ENCODE measurements at places on chromosomes 12 and 14.

GRCh38 chr12:29750131-29750927 is 33.4 kb downstream of the TMTC1 start:
- DNase-seq = peak; percentile 23

DNA sequence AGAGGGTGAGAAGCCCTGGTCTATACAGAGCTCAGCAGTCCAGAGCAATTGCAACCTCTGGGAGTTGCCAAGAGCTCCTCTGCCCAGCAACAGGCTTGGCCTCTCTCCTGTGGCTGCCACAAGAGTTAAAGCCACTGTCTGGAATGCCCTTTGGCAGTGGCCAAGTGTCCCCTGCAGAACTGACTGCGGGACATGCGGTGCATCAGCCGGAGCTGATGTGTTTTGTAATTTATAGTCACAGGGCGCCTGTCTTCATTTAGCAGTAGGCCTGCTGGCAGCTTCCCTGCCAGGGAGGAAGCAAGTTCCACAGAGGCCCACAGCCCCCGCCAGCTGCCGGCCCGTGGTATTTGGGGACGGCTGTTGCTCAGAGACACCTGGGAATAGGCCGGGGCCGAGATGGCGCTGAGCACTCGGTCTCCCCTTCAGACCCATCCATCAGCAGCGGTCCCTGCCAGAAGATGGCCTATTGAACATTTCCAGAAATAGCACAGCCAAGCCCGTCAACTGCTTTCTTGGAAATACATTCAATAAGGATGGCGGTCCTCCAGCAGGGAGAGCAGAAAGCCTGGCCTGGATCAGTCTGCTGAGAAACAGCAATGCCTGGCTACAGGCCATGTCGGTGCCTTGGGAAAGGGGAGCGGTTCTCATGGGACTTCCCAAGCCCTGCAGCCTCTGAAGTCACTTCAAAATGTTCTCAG is 217.4 kb downstream of the CRADD start:
- DNase-seq = no peak

- DNase-seq = no peak
Observed at GRCh38 chr14:35046751-35047536, 872 bp downstream of the FAM177A1 start.

GRCh38 chr14:76781648-76782051 is 20.4 kb downstream of the VASH1 start:
- DNase-seq = no peak

DNA sequence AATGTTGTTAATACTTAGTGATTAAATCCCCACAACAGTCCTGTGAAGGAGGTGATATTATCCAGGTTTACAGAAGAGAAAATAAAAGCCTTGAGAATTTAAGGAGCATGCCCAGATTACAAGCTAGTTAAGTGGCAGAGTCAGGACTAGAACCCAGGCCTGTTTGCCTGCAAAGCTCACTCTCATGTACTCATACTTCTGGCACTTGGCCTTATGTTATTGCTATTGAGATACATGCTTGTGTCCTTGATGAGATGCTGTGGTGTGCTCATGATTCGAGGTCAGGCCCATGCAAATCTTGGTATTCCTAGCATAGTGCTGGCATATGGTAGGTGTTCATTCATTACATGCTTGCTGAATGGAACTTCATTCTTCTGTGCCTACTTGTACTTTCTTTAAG is 7.6 kb upstream of the EID3 start:
- no peak for DNase-seq

DNA sequence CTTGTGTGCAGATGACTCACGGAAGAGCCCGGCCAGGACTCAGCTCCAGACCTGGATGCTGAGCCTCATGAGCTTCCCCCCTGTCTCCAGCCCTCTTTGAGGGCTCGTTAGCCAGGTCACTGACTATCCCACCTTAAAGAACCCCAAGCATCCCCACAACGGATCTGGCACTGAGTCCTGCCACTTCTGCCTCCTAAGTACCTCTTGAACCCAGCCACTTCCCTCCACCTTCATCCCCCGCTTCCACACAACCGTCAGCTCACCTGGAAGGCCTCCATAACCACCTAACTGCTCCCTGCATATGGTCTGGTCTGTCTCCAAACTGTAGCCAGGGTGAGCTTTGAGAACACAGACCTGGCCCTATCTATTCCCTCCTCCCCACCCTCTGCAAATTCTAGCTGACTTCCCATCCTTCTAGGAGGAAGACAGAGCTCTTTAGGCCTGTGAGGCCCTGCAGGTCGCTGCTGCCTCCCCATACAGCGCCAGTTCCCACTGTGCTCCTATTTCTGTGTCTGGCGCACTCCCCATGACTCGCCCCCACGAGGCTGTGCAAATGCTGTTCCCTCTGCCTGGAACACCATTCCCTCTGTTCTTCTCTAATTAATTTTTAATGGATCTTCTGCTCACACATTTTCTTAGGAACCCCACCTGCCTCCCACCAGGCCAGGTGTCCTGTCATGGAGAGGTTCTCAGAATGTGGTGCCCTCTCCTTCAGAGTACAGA is 2.9 kb upstream of the HSP90AA1 start:
- DNase-seq = no peak

GRCh38 chr12:2238111-2238510 is 185.3 kb downstream of the CACNA1C start:
- DNase-seq = no peak

DNA sequence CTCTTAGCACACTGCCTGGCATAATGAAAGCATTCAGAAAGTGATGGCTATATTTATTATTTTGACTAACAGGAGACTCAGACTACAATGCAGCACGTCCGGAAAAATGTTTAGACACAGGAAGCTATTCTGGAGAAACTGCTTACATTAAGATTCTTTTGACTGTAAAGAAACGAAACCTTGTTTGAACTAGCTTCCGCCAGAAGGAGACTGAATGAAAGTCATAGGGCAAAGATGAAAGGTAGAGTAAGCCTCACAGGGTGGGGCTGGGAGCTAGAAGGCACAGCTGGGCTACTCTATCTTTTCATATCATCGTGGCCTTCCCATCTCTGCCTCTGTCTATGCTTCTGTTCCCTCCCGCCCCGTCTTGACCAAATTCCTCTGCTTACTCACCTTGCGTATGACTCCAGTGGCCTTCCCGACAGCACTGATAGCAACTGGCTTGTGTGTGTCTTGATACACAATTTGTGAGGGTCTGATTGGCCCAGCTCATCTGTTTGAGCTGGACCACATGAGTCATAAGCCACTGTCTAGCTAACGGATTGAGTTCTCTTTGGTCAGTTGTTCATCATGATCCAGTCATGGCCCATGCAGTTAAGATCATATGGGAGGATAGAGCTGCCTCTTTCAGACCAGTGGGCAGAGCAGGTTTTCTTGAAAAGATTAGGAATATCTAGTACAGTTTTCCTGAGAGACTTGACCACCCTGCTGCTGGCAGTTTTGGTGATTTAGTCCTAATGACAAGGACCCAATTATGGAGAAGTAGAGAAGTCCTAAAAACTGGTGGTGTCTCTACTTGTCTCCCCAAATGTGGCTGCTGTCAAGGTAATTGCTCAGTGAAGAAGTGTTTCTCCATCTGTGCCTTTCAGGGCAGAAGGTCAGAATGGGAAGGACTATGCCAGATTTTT is 151.5 kb upstream of the SLC38A2 start:
- DNase-seq = peak; percentile 99

DNA sequence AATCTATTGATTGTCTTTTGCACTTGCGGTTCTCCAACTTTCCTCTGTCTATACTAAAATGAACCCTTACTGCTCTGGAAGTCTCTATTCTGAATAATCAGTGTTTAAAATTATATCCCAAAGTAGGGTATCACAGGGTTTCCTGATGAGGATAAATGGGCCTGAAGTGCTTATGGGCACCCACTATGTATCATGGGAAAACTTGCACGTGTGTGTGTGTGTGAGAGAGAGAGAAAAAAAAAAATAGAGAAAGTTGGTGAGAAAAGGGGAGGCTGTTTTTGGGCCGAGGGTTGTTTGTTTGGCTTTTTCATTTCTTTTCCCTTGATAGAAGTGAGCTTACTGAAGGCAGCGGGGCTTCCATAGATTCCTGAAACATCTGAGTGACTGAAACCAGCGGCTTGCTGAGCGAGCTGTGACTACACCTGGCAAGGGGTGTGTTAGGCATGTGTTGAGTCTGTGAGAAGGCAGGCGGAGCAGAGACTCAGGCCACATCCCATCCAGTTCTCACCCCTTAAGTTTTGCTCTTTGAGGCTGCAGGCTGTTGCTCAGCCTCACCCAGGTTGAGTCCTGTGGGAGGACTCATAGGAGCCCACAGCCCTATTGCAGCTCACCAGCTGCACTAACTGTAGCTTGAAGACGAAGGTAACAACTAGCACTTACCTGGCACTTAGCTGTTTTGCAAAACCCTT is 17.2 kb downstream of the PPFIBP1 start:
- DNase-seq = no peak

GRCh38 chr14:38971258-38971921 is 131.6 kb downstream of the SEC23A start:
- DNase-seq = no peak

DNA sequence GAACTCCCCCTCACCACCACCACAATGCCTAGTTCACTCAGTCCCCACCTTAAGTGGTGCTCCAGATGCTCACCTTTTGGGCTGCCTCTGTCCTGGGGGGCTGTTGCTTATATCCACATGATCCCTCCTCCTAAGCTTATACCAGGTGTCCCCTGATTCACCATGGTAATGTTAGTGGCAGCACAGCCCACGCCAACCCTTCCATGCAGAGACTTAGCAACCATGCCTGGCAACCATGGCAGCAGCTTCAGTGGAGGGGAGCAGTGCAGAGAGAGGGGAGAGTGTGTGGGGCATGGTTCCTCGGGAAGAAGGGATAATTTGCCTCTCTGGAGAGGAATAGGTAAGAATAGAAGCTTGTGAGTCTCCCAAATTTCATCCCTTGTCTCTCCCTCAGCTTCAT is 1.2 kb upstream of the DDN start:
- DNase-seq = no peak

GRCh38 chr12:50545213-50545612 is 40.4 kb downstream of the DIP2B start:
- DNase-seq = no peak

DNA sequence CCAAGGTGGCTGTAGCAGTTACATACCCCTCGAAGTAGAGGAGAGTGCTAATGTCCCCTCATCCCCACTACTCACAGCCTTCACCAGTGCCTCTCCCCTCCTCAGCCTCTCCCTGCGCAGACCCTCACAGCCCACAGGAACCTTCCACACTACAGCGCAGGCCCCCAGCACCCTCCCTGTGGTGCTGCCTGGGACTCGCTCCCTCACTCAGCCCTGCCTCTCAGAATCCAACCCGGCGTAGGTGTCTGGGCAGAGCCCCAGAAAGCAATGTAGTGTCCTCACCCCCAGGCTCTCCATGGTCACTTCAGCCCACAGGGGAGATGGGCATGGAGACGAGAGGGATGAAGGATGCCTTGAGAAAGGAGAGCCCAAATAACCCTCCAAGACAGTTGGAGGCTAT is 10.9 kb upstream of the ZNF740 start:
- no peak for DNase-seq

- DNase-seq = no peak
Observed at GRCh38 chr14:50545618-50546017, 13.2 kb upstream of the MAP4K5 start.

DNA sequence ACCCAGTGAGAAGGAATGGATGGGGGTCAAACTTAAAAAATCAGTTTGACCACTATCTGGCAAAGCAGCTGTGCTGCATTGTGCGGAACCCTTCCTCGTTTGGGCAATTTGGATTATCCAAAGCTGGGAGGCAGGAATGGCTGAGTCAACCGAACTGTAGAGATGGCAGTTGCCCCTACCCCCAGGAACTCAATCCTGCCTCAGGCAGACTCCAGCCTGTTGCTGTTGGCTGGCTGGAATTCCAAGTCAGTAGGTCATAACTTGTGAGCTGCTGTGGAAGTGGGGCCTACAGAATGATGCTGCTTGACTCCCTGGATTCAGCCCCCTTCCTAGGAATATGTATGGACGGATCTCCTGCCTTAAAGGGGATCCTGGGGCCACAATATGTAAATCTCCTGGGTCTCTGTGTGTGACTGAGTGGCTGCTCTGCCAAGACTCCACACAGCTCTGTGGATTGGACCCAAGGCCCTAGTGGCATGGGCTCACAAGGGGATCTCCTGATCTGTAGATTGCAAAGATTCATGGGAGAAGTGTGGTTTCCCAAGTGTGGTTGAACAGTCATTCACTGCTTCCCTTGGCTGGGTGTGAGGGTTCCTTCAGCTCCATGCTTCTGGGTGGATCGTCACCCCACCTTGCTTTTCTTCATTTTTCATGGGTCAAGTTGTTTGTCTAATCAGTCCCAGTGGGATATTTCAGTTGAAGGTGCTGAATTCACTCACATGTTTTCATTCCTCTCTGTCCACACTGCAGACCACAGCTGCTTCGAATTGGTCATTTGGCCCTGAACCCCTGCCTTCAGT is 19.2 kb downstream of the LUM start:
- no peak for DNase-seq

DNA sequence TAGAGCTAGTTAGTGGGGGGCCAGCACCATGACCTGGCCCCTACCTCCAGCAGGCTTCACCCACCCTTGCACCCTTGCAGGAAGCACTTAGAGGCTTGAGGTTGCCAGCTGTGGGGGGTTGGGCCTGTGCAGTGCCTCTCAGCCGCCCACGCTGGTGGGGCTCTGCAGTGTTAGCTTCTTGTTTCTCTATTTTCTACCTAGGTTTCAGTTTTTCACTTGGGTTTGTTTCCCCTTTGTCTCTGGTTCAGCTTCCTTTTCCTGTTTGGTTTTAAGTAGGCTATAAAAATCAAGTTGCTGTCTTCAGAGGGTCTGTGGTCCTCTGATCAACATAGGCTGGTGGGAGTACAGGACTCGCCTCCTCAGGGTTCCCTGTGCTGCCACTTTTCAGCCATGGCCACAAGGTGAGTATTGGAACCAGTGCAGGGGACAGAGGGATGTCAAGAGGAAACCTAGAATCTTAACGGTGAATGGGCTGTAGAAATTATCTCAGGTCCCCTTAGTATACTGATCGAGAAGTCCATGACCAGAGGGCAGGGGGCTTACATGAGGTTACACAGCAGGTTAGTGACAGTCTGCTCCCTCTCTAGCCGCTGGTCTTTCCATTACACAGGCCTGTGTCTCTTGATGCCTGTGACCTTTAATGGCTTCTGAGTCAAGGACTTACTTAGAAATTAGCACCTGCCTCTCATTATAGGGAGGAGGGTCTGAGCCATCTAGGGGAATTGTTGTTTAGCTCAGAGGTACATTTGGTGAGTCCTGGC is at the start of gene EVL:
EVL (plus strand) TSS at position 312 of the 761 bp plus-strand sequence; CDS start at position 391, 79 bp downstream.
- DNase-seq = no peak

DNA sequence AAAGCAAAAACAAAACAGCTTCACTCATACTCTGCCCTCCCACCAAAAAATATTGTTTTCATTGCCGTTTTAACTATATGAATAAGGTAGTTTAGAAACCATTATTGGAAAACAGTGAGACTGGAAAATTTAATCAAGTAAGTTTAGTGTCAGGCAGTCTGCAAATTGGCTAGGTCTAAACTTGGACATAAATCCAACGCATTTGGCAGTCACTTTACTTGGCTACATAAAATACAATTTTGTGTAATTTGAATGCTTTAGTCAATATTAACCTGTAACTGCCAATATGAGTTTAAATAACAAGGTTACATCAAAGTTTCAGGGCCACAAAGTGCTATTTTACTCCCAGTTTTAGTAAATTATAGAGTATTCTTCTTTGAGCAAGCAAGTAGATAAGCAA is 202.3 kb upstream of the SLC38A2 start:
- DNase-seq = no peak

All from RCC 7860 (cell line).